ENCODE measurements at places on chromosomes 13 and 19.

GRCh38 chr19:5423567-5424125 lies 31.6 kb upstream of the ZNRF4 start:
- DNase-seq, result no peak

DNA sequence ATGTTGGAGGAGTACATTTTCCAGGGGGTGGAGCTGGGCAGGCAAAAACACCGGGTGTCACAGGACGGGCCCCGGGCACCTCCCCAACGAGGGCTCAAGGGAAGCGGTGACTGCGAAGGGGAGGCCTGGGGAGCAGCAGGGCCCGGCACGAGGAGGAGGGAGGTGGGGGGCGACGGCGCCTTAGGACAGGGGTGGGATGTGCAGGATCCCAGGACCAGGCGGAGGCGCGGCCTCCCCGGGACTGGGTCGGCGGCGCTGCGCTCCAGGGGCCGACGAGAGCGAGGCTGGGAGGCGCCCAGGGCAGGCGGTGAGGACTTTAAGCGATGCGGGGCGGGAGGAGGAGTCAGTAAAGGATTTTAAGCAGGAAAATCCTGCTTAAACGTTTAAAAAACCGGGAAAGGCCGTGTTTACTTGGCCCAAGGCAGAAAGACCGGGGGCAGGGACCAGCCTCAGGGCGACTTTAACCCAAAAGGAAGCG lies 427 bp downstream of the ZNF160 start:
- peak; percentile 16 for DNase-seq

- no peak for DNase-seq
These were observed 130.4 kb downstream of the CRYL1 start for GRCh38 chr13:20395061-20395916.

DNA sequence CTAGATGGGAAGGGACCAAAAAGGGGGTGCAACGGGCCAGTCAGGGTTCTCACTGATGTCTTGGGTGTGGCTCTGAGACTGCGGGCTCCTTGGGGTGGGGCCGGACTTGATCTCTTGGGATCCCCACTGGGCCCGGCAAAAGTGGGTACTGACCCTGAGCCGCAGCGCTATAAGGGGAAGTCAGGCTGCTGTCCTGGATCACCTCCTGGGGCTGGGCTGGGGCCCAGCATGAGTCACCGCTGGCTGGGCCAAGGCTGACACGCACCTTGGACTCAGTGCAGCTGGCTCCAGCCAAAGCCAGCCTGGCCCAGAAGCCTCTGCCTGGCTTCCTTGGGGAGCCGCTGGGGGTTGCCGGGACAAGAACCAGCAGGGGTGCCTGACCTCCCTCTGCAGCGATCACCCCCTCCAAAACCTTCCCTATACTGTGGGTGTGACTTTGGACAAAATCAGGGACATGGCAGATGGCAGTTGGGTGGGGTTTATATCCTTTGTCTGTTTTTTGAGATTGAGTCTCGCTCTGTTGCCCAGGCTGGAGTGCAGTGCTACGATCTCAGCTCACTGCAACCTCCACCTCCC lies 617 bp upstream of the IQCN start:
- no peak for DNase-seq

GRCh38 chr19:51915324-51915867 lies 10.6 kb upstream of the ZNF649 start:
- DNase-seq, result no peak

DNA sequence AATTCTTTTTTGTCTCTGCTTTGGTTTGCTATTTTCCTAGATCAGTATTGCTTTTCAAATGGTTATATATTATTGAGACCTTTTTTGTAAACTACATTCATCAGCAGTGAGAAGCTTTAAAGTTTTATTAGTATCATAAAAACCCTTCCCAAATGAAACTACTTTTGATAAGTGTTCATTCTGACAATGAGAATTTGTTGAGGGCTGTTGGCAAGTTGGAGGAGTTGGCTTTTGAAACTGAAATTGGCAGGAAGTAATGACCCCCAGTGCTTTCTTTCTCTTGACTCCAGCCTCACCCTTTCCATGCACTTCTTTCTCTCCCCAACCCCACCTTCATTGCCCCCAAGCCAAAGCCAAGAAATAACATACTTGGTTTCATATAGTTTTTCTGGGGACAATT lies 113.8 kb downstream of the ZIC5 start:
- no peak for DNase-seq

DNA sequence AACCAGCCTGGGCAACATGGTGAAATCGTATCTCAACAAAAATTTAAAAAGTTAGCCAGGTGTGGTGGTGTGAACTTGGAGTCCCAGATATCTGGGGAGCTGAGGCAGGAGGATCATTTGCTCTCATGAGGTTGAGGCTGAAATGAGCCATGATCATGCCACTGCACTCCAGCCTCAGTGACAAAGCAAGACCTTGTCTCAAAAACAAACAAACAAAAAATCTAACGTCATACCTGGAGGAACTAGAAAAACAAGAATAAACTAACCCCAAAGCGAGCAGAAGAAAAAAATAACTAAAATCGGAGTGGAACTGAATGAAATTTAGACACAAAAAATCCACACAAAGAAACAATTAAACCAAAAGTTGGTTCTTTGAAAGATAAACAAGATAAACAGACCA lies 1885.1 kb downstream of the OLFM4 start:
- DNase-seq, result no peak

- no peak for DNase-seq
These were observed 12.6 kb downstream of the MKNK2 start for GRCh38 chr19:2038284-2039088.

DNA sequence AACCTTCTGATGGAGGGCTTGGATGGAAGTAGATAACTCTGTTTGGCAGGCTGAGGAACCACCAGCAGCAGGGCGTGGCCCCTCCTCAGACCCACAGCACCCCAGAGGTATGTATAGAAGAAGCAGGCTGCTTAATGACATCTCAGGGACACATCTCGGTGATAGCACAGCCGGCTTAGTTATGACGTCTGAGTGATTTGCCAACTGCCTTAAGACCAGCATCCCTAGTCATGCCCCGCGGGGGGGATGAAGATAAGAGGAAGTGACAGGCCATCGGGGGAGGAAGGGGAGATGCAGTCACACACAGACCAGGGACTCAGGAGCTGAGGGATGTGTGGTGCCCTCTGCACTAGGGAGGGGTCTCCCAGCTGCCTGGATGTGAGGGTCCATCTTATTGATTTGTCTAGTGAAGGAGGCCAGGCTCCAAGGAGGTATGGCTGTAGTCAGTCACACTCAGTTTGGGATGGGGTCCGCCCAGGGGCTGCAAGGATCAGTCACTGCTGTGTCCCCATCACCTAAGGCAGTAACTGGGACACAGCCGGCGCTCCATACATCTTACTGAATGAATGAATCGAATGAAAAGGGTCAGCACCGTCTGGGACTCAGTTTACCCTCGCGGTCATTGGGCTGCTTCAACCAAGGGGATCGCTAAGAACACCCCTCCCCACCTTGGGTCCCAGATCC lies 19.2 kb upstream of the ERCC1 start:
- peak; percentile 34 for DNase-seq

GRCh38 chr19:2949939-2950285 lies 5.1 kb upstream of the ZNF77 start:
- no peak for DNase-seq

DNA sequence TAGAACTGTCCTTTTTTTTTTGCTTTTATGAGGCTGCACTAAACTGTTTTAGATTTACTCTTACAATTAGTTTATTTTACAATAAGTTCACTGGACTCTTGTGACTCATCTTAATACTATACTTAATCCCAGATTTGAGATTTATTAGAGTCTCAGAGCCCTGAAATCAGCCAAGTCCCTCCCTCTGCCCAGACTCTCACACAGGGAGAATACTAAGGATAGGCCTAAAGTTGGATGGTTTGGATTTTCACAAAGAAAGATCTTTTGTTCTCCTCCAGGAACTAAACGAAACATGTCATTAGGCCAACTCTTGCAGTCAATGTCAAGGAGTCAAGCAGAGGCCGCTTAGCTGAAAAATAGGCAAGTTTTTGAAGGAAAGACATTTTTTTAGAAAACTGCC lies 42.7 kb upstream of the MIR17HG start:
- DNase-seq, result no peak

DNA sequence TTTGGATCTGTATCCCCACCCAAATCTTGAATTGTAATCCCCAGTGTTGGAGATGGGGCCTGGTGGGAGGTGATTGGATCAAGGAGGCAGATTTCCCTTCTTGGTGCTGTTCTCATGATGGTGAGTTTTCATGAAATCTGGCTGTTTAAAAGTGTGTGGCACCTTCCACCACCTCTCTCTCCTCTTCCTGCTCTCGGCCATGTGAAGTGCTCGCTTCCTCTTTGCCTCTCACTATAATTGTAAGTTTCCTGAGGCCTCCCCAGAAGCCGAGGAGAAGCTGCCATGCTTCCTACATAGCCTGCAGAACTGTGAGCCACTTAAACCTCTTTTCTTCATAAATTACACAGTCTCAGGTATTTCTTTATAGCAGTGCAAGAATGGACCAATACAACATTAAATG lies 15.7 kb downstream of the COMMD6 start:
- no peak for DNase-seq

DNA sequence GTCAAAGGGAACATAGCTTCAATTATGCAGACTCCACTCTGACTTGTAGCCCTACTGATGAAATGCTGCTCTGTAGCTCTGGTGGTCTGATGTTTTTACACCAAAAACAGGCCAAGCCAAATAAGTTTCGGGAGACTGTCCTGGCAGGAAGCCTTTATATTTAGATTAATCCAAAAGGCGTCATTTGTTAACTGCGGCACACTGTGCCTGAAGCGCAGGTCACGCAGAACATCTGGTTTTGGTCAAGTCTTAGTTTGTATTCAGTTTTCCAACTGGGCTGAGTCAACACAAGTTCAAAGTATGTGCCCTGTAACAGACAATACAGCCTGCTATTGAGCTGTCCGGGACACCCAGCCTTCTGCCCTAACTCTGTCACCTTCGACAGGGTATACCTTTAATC lies 154.6 kb upstream of the IPO5 start:
- DNase-seq, result no peak

GRCh38 chr13:48411147-48411794 lies 1.6 kb downstream of the LPAR6 start:
- no peak for DNase-seq

- peak; percentile 16 for DNase-seq
These were observed at the start of gene LAIR2 for GRCh38 chr19:54502518-54503048. Gene LAIR2 (plus strand): TSS chr19:54502831. CDS start chr19:54502919, 88 bp downstream.

- DNase-seq, result no peak
These were observed 95.8 kb upstream of the MYCBP2 start for GRCh38 chr13:77422724-77423123.

GRCh38 chr13:109333893-109334651 lies 452.3 kb downstream of the IRS2 start:
- DNase-seq, result no peak

DNA sequence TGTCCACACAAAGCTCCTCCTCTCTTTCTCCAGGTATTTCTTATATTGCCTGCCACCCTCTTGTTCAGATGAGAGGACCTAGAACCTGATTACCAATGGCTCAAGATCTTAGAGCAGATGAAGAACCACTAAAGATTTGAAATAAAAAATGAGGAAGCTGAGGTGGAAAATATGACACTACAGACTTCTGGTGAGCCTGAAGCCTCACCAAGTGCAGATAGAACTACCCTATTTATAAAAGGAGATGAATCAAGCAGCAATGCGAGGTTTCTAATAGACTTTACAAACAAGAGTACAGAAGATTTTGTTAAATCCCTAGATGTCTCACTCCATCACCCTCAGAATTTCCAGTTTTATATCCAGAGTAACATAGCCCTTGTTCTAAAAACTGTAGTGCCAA lies 345.8 kb downstream of the TBC1D4 start:
- DNase-seq, result no peak

DNA sequence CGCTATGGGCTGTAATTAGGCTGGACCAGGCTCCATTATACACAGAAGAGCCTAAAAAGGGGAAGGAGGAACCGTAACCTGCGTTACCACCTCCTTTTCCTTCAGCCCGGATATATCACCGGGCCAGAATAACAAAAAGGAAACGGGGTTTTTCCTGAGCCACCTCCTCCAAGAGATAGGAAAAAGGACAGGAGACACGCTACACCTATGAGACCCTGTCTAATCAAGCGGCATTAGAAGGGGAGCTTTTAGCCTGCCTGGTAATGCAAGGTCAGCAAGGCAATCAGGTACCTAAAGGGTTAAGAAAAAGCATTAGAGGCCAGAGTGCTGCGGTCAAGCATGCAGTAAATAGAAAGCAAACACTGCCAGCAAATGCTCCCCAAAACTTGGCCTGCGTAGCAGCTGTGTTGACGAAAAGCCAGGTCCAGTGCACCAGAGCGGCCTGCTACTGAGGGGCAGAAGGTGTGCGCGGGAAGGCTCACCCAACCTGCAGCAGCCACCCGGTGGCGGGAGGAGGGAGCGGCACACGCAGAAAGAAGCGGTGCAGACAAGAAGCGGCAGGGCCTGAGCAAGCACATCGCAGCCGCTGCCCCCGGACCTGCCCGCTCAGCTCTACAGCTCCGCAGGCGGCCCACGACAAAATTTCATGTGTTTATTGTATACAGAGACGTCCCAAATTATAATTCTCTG lies 1466.1 kb downstream of the UQCRFS1 start:
- no peak for DNase-seq

DNA sequence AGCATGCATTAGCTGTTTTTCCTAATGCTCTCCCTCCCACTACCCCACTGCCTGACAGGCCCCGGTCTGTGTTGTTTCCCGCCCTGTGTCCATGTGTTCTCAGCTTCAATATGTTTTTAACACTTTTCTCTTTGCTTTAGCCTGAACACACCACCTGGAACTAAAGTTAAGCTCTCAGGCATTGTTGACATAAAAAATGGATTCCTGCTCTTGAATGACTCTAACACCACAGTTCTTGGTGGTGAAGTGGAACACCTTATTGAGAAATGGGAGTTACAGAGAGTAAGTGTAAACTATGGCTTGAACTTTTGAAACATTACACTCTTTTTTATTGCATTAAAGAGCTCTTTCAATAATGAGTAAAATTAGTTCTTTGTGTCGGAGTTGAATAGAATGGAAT lies 70.1 kb downstream of the TDRD3 start:
- DNase-seq, result no peak

GRCh38 chr19:32020538-32020937 lies 324.9 kb upstream of the ZNF507 start:
- DNase-seq, result no peak

GRCh38 chr13:30810801-30811200 lies 75.5 kb downstream of the ALOX5AP start:
- DNase-seq, result no peak

DNA sequence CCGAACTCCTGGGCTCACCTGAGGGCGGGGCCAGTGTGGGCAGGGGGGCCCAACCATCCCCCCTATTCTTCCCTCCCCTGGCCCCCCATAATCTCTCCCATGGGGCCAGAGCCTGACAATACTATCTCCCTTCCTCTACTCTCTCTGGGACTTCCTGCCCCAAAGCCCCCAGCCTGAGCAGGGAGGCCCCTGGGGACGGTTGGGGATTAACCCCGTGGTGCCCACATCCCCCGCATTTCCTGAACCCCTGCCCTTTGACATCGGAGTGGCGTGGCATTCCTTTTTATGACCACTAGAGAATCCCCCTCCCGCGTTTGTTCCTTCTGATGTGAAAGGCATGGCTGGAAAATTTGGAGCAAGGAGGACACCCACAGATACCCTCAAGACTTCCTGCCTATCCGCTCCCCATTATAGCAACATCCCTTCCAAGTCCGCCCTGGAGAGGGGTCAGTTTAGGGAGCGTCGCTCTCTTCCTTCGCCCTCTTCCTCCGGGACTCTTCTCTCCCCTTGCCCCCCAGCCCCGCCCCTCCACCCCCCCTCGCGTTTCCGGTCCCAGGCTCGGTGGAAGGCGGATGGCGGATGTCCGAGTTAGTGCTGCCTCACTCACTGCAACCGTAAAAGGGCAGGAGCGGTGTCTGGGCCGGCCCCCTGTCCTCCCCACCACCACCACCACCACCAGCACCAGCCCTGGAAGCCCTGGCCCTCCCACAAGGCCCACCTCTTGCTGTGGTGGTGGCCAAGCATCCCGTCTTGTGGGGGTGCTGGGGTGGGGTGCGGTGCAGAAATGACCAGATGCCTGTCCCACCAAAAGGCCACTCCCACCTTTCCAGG lies 1.8 kb downstream of the VASP start:
- DNase-seq, result no peak

All from central memory CD8-positive, alpha-beta T cell (primary cell).